Activated CD4-positive, CD25-positive, alpha-beta regulatory T cell (primary cell): ENCODE measurements at places on chromosomes 11 and 22.

GRCh38 chr22:50190182-50190940, 4.6 kb downstream of the TRABD start:
- peak; percentile 57 for DNase-seq

- no peak for DNase-seq
Measured at GRCh38 chr11:12841946-12842630, 167.0 kb upstream of the RASSF10 start.

DNA sequence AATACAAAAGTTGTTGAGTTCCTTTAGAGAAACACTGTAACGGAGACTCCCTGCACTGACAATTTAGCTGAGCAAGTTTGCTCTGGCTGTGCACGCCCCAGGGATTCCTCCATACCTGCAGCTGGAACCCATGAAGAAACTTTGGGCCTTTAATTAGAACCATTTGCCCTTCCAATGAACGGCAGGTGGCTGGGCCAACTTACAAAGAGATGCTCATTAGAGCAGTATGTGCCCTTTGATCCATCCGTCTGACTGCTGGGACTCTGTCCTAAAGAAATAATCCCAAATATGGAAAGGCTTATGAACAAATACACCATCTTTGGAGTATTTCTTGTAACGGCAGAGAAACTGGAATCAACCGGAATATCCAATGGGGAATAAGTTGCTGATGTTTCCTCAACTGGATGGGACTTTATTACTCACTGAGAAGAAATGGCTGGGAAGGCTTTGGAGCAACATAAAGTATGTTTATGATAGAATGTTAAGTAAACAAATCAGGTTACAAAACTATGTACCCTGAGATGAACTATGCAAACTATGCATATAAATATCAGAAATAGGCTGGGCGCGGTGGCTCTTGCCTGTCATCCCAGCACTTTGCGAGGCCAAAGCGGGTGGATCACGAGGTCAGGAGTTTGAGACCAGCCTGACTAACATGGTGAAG, 24.4 kb upstream of the FBLN1 start:
- no peak for DNase-seq

GRCh38 chr22:49633010-49633324, 194.7 kb downstream of the BRD1 start:
- no peak for DNase-seq

DNA sequence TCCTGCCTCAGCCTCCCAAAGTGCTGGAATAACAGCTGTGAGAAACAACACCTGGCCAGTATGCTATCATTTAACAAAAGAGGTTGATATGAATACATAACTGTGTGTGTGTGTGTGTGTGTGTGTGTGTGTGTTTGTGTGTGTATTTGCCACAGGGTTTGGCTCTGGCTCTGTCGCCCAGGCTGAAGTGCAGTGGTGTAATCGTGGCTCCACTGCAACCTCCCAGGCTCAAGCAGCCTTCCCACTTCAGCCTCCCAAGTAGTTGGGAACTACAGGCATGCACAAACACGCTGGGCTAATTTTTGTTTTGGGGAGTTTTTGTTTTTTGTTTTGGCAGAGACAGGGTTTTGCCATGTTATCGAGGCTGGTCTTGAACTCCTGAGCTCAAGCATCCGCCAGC, 4.7 kb downstream of the SPA17 start:
- no peak for DNase-seq

DNA sequence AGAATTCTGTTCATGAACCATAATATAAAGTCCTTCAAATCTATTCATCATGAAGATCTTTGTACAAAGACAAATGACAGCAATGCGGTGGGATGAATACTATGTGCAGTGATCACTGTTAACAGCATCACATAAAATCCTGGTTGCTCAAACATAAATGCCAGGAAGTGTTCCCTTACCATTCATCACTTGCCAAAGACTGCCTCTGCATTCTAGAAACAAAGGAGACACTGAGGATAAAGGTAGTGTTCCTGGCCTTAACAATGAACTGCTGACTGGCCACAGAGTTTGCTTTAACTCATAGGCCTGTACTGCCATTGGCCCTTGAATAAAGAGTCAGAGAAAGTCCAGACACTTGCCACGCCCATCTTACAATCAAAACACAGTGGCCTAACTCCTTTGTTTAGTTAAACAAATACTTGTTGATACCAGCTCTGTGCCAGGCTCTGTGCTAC, 29.5 kb downstream of the C2CD3 start:
- no peak for DNase-seq

- DNase-seq, result no peak
Measured at GRCh38 chr11:606245-606644, 9.5 kb downstream of the IRF7 start.

GRCh38 chr11:99937330-99937729, 749.8 kb upstream of the ARHGAP42 start:
- no peak for DNase-seq

- no peak for DNase-seq
Measured at GRCh38 chr11:58075781-58076180, 45.0 kb downstream of the OR6Q1 start.

GRCh38 chr11:126007238-126007637, 55.4 kb downstream of the CDON start:
- DNase-seq, result no peak

- DNase-seq, result no peak
Measured at GRCh38 chr11:35115688-35116030, 23.3 kb upstream of the CD44 start.

DNA sequence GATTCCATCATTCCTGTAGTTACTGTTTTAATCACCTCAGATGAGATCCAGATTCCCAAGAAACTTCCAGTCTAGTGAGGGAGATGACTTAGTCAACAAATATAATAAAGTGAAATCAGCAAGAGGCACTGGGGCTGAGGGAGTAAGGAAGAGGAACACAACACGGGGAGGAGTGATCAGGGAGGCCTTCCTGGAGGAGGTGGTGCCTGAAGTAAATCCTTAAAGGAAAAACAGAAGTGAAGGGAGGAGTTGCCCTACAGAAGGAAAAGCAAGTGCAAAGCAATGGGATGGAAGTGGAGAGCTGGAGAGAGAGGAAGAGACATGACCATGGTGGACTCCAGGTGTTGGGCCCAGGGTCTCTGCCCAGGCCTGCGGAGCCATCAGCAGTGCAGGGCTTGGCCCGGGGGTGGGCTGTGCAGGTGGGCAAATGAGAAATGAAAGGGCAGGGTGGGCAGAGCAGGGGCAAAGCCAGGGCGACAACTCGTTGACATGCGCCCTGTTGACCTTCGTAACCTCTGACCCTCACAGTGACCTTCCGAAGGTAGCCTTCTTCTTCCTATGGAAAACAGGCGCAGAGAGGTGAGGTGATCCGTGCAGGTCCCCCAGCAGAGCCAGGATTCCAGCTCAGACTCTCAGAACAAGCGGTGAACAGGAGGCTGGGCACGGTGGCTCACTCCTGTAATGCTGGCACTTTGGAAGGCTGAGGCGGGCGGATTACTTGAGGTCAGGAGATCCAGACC, 12.1 kb upstream of the PPARA start:
- DNase-seq, result no peak

DNA sequence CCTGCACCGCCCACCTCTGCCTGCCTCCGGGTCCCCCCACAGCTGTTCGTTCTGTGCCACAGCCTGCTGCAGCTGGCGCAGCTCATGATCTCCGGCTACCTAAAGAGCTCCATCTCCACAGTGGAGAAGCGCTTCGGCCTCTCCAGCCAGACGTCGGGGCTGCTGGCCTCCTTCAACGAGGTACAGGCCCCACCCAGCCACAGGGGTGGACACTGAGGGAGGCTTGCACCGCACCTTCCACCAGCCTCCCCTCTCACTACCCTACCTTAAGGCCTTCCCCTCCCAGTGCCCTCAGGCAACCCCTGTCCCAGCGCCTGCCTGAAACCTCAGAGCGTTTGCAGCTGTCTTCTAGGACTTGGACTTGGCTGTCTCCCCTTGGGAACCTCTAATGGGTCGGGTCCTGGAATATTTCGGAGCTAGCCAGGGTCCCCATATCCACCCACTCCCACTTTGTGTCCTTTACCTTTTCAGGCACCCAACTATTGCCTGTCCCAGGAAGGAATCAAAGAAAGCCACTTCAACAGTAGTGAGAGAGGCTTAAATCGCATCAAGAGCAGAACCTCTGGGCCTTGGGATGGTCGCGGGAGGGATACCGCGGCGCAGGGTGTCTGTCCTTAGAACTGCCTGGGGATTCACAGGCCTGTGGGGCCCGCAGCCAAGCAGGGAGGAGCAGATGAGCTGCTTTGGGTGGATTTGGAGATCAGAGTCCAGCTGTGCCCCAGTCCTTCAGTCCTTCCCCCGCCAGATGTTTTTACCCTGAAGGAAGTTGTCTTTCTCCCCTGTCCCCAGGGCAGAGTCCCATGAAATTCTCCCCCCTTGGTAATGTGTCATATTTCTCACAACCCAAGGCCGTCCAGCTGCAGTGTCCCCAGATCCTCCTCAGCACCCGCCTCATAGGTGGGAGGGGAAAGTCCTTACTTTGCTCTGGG, 13.3 kb downstream of the SLCO2B1 start:
- no peak for DNase-seq

DNA sequence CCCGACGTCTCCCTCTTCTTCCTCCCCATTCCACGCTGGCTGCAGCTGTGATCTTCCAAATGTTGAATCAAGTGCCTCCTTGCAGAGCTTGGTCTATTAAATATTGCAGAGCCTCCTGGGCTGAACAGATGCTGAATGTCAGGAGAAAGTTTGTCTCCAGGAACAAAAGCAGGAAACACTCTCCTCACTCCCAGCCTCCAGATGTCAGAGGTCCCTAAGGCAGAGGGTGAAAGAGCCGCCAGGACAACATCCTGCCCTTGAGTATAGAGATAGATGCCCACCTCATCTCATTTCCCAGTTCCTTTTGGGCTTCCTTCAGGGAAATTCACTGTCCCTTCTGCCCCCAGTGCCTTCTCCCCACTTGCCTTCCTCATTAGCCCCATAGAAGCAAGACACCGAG, 40.8 kb upstream of the IGSF9B start:
- no peak for DNase-seq

DNA sequence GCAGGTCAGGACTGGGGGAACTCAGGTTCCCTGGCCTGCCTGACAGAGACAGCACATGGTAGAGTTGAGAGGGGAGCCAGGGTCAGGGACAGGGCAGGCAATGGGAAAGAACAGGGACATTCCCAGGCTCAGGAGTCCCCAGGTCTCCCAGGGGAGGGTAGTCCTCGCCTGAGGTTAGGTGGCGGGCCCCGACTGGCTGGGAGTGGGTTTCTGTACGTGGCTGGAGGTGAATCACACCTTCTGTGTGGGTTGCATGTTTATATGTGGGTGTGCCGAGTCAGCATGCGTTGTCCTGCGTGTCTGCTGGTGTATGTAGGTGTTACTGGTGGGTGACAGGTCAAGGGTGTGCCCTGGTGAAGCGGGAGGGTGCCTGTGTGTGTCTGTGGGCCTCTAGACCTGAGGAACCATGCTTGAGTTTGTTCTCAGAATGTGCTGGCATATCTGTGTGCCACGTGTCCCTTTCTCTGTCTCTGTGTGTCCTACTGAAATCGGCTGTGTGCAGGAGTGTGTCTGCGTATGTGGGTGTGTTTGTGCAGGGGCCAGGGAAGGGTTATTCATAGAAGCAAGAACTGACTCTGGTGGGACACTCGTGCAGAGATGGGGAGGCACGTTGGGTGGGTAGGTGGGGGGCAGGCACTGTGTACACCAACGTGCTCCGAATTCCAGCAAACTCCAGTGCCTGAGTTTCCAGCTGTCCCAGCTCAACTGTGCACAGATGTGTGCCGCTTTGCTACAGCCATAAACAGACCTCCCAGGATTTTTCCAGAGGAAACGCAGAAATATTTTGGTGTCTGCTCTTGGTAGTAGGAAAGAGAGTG, 23.8 kb upstream of the OAF start:
- DNase-seq, result no peak
